ENCODE measurements at places on chromosomes 1 and 21.

DNA sequence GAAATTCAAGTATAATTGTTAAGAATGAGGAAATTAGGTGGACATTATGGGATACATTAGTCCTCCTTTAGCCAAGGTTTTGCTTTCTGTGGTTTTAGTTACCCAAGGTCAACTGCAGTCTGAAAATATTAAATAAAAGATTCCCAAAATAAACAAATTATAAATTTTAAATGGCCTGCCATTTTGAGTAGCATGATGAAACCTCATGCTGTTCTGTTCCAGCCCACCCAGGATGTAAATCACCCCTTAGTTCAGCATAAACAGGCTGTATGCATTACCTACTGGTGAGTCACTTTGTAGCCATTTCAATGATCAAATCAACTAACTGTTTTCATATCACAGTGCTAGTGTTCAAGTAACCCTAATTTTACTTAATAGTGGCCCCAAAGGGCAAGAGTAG lies 132.5 kb upstream of the LYPLAL1 start:
- DNase-seq: no peak

GRCh38 chr1:181014477-181015250 lies 8.0 kb downstream of the STX6 start:
- DNase-seq: peak; percentile 50

DNA sequence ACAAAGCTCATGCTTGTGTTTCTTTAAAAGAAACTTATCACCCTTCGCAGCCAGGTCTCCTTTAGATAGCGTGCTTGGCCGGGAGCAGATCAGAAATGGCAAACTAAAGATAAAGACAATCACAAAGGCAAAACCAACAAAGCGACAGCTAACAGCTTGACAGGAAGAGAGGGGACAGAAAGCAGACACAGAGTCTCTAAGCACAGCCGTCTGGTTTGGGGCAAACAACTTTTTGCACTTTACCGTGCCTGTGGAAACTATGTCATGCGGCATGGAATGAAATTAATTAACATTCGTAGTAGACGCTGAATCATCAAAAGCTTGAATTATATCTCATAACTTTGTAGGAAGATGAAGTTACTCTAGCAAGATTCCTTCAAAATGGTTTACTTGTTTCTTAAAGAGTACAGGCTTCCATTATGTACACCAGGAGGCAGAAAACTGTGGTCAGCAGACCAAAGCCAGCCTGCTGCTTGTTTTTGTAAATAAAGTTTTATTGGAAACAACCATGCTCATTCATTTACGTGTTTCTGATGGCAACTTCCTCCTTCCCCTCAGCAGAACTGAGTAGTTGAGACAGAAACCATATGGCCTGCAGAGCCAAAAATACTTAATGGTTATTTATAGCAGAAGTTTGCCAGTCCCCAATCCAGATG lies 183.2 kb downstream of the KIF26B start:
- DNase-seq: no peak

DNA sequence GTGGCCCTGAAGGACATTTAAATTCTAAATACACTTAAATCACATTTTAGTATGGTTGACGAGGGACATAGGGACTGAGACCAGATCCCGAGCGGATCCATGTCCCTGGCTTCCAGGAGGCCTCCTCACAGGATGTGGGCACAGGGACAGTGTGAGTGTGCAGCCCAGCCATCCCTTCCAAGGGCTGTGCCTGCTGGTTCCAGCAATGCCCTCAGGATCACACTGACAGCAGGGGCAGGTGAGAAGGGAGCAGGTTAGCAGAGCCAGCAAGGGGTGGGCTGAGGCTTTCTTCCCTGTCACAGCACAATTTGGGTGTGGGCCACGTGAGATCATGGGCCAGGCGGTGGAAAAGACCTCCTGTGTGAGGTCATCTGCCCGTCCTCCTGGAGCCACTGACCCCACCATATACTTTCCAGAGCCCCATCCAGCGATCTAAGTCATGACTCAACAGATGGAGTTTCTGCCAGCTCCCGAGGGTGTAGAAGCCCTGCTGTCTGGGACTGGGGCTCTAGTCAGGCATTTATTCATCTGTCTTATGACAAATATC lies 37.0 kb upstream of the PRSS38 start:
- DNase-seq: no peak

- no peak for DNase-seq
These were observed 75.2 kb downstream of the NFIA start for GRCh38 chr1:61157468-61157987.

DNA sequence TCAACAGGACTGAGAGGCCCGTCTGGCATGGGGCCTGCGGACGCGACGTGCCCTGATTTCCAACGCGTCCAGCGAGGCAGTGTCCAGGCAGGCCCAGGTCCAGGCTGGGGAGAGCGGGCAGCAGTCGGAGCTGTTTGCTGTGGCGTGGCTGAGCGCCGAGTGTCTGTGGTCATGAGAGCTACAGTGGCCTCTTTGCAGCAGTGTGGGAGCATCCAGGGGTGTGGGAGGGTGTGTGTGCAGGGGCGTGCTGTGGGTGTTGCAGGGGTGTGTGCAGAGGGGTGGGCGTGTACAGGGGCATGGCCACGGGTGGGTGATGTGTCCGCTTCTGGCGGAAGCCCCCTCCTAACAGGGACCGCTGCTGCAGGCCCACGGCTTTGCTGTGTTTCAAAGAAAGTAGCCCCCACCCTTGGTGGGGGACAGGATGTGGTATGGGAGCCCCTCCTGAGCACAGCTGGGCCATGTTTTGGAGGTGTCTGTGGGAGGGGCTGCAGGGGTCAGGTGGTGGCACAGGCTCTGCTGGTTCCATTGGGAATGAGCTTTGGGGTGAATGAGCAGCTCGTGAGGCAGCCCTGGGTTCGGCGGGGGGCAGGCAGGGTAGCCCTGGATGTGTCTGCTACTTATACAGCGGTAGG lies 17.7 kb downstream of the PLCH2 start:
- DNase-seq: no peak

Data from activated T-cell treated with anti-CD3 and anti-CD28 coated beads, Interleukin-2, amount 50 U/mL, for 72 hours (primary cell).